ENCODE measurements at places on chromosomes 16 and 17. TPM values are rescaled to one million over a fixed set of nuclear protein-coding genes. Genes with fewer than 3 reads are reported as not detected.

The ETV4 gene
- total RNA-seq, result 1.3 TPM

The NUFIP2 gene
- total RNA-seq, result 27.6 TPM

The TMEM88 gene
- total RNA-seq, result 45.6 TPM

The SLC16A5 gene
- 9.7 TPM for total RNA-seq

The PRSS33 gene
- not detected for total RNA-seq
